ENCODE measurements at places on chromosomes 4 and X.

DNA sequence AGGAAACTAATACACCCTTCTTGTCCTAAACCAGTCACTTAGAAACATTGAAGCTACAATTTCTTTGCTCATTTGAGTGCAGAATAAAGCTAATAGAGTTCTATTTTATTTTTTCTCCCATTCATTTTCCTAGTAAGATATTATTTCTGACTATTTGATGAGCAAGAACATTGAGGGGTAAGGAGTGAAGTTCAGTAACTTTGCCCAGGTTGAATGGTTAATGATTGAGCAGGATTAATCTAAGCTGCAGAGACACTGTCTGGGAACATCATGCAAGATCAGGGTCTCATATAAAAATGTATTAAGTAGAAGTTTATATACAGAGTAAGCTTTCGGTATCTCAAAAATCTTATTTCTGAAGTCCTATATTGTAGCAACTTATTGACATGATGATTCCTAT lies 102.4 kb upstream of the LIMCH1 start:
- DNase-seq, result no peak

DNA sequence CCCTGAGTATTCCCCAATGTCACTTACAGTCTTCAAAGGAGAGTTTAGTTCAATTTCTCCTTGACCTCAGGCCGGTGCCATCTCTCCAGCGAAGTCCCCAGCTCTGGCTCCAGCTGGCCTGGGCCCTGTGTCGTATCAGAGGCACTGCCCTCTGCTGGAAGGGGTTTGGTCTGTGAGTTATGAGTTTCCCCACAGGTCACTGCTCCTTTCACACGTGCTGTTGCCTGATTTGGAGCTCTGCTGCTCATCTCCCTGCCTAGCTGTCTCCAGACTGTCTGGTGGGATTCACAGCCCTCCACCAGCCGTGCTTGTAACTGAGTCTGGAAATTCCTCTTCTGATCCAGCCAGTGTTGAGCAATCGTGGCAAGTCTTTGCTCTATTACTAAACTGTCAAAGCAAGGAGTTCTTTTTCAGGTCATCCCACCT lies at the start of gene RAP2C:
RAP2C (minus strand) TSS at position 105 of the 426 bp plus-strand sequence. CDS start 2,179 bp downstream, outside the sequence.
- peak; percentile 24 for DNase-seq

- no peak for DNase-seq
These were observed 14.5 kb upstream of the LRBA start for GRCh38 chr4:151029537-151029936.

DNA sequence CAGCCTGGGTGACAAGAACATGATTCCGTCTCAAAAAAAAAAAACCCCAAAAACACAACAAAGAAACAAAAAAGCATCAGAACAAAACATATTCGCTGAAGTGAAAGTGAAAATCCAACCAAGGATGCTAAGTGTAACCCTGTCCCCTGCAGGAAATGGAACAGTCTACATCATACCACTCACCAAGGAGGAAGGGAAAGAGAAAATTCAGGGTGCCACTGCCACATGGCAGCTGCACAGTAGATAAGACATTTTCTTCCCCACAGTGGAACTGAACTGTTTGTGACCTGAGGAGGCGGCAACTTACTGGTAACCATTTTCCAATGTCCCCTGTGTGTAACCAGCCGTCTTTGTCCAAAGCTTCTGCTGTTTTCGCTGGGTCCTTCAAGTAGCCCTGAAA lies 28.2 kb upstream of the CENPU start:
- peak; percentile 33 for DNase-seq

GRCh38 chr4:77127837-77128621 lies 29.0 kb upstream of the CCNG2 start:
- no peak for DNase-seq

DNA sequence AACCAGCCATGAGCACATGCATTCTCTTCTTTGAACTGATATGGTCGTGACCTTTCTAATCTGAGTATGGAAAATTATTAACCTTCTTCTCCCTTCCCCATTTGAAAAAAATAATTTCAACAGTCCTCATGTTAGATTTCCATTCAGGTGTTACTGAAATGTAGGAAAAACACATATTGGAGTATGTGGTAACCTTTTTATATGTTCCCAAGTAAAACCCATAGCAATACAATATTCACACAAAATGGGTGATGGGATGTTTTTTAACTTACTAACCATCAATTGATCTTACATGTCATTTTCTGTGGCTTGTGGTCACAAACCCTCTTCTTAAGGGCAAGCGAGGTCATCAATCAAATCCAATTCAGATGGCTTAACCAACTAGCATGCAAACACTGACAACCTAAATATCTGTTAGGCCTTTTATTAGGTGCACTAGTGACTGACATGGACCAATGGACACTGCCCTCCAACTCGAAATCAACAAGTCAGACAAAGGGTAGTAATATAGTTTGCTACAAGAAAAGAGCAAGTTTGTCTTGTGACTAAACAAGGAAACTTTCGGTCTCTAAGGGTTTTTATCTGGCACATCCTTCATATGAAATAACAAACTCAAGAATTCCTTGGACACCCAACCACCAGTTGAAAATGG lies 74.3 kb downstream of the CAMK2D start:
- no peak for DNase-seq

- DNase-seq, result no peak
These were observed 237.4 kb downstream of the CAMK2D start for GRCh38 chr4:113524096-113524495.

DNA sequence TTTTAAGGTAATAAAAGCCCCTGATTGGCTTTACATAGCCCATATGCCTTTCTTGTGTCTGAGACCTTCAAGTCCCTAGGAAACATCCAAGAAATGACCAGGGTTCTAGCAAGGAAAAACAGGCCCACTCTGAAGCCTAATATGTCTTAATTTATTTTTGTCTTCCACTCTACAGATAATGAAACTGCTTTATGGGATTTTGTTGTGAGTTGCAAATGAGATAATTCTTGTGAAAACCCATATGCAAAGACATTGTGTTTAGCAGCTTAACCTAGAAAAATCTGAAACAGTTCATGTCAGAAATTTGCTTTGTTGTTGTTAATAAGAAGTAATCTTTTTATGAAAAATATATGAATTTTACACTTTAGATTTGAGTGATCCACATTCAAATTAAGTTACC lies 190.7 kb upstream of the BMP3 start:
- no peak for DNase-seq

DNA sequence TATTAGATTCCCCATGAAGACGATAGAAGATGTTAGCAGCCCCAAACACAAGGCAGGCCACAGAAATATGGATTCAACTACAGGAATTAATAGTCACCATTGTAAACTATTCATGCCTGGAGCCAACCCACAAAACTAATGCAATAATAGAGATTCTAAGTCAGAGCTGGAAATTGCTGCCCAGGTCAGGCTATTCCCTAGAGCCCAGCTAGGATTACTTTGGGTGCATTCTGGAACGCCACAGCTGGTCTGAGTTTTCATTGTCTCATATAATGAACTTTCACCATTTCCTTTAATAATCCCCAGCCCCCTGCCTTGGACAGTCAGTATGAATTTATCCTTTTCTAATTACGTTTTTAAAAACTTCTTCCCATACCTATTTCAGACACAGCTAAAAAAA lies 252.6 kb downstream of the PAPSS1 start:
- no peak for DNase-seq

DNA sequence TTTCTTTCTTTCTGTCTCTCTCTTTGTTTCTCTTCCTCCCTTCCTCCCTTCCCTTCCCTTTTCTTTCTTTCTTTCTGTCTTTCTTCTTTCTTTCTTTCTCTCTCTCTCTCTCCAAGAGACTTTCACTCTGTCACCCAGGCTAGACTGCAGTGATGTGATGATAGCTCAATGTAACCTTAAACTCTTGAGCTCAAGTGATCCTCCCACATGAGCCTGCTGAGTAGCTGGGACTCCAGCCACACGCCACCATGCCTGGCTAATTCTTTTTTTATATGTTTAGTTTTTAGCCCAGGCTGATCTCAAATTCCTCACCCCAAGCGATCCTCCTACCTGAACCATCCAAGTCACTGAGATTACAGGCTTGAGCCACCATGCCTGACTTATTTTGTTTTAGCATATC lies 64.3 kb upstream of the EMCN start:
- no peak for DNase-seq

- DNase-seq, result no peak
These were observed 239.4 kb downstream of the SPATA18 start for GRCh38 chr4:52290466-52290865.

DNA sequence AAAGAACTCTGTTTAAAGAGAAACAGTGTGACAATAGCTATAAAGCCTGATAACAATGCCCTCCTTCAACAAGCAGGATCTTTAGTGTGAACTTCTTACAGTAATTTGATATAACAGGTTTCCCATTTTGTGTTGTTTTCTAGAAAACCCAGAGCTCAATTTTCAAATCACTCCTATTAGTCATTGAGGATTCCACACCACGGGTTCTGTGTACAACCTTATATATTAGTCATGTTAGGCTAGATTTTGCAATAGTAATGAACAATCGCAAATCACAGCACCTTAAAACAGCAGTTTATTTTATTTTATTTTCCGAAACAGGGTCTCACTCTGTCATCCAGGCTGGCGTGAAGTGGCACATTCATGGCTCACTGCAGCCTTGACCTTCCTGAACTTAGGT lies 1020.9 kb upstream of the INTU start:
- no peak for DNase-seq

DNA sequence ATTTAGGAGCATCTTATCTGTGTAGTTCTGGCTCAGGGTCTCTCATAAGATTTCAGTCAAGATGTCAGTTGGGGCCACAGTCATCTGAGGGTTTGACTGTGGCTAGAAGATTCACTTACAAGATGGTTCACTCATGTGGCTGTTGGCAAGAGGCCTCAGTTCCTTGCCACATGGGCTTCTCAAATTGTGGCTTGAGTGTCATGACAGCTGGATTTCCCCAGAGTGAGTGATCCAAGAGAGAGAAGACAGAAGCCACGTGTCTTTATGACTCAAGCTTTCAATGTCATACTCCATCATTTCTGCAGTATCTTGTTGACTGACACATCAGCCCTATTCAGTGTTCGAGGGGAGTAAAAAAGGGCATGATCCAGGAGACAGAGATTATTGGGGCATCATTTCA lies 131.3 kb upstream of the AP1S2 start:
- peak; percentile 9 for DNase-seq

DNA sequence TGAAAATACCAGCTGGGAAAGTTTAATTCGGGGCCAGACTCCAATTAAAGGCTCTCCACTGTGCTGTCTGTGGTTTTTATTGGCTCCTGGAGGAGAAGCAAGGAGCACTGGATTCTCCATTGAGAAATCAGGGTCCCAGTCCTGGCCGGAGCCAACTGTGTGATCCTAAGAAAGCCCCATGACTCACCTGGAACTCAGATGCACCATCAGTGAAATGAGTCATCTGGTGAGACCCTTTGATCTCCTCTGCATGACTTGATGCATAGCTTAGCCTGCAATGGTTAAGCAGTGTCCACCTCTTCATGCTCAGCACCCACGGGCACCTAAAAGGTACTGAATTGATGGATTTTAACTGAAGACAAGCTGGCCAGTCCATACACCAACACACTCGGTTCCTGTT lies 119.2 kb upstream of the VCX3B start:
- no peak for DNase-seq

GRCh38 chr4:139633661-139634060 lies 32.0 kb upstream of the MGST2 start:
- no peak for DNase-seq

DNA sequence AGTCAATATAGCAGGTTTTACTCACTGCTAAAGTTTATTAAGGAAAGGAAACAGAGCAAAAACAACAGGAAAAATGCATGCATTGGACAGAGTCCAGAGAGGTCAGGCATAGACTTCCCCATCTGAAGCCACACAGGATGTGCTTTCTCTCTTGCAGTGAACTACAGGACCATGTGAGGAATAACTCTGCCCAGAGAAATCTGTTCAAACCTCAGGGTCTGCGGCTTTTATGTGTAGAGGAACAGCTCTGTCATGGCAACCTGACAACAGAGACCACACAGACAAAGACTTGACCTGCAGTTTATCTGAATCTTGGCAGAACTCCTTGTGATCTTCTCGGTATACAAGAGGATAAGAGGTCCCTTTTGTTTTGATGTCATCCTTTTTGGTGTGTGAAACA lies 46.3 kb upstream of the LONRF3 start:
- DNase-seq, result no peak

DNA sequence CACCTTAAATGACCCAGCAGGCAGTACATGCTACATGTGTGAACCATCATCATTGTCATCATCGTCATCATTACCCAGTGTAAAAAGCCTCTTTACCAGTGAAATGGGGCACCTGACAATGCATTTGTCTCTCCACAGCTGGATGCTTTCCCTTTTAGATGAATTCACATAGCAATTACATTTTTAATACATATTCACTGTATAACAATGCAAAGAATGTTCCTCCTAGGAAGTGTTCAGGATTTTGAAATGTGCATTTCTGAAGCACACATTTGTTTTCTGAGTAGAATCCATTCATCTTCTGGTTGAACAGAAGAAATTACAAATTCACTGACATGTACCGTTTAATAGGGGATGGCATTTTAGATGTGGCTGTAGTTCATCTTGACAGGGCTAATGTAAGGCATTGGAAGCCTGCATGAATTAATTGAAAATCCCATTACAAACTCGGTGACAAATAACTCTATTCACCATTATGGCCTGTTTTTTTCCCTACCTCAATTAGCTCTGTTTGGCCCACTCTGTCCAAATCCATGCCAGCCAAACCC lies 111.1 kb downstream of the SH3RF1 start:
- no peak for DNase-seq

DNA sequence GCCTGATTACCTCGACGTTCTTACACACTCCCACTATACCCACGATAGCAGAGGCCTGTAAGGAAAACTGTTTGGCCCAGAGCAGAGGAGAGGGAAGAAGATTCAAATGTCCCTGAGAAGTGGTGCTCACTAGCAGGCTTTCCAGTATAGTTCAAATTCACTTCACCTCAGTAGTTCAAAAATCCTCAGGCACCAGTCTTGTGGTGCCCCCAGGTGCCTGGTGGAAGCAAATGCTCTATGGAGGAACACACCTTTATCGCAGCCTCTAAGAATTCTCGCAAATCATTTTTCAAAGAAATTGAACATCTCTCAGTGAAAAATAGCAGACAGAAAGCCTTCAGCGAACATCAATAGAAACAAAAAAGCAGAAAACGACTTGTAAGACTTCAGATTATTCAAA lies 12.2 kb upstream of the MTMR1 start:
- DNase-seq, result no peak

- DNase-seq, result no peak
These were observed 98.2 kb downstream of the AFF1 start for GRCh38 chr4:87032884-87033533.

DNA sequence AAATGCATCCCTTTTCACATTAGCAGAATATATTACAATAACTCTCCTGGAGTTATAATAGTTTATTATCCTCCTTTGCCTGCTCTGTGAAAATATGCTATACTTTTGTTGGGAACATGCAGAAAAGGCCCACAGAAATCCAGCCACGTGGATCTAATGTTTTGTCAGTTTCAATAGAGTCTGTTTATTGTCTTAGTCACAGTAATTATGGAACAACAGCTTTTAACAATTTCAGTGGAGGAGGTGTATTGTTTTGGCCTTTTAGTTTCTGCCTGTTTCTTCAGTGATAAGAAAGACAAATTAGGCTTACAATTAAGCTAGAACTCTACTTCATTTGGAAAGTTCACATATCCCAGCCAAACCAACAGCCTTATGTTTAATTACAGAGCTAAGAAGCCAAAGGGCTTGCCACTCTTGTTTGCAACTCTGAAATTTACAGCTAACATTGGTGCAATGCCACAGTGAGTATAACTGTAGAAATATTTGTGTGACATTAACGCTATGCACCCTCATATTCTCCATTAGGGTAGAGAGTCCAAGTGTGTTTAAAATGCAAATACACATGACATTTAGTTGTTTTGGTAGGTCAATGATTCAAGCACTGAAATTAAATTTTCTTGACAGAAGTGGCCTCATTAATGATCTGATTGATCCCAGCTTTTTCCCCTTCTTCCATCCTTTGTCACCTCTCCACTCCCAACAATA lies 175.8 kb downstream of the USP46 start:
- DNase-seq, result no peak

GRCh38 chr4:88009871-88010270 lies 2.4 kb downstream of the PKD2 start:
- no peak for DNase-seq
